ENCODE measurements at places on chromosomes 11 and 22. TPM values are rescaled to one million over a fixed set of nuclear protein-coding genes. Genes with fewer than 3 reads are reported as not detected.

MS4A8 gene
- polyA plus RNA-seq = not detected

OPCML gene
- polyA plus RNA-seq = 1.1 TPM

PIWIL4 gene
- polyA plus RNA-seq = 1.0 TPM

CYP2R1 gene
- 6.5 TPM for polyA plus RNA-seq

TIMP3 gene
- 484 TPM for polyA plus RNA-seq

EXPH5 gene
- 0.37 TPM for polyA plus RNA-seq

PNPLA5 gene
- polyA plus RNA-seq = 0.11 TPM

CLDN5 gene
- polyA plus RNA-seq = 0.05 TPM

CD59 gene
- polyA plus RNA-seq = 1,182 TPM

KDELR3 gene
- polyA plus RNA-seq = 278 TPM

- no peak for DNase-seq
These were observed 3.7 kb upstream of the COMT start for GRCh38 chr22:19937616-19938473.

DNA sequence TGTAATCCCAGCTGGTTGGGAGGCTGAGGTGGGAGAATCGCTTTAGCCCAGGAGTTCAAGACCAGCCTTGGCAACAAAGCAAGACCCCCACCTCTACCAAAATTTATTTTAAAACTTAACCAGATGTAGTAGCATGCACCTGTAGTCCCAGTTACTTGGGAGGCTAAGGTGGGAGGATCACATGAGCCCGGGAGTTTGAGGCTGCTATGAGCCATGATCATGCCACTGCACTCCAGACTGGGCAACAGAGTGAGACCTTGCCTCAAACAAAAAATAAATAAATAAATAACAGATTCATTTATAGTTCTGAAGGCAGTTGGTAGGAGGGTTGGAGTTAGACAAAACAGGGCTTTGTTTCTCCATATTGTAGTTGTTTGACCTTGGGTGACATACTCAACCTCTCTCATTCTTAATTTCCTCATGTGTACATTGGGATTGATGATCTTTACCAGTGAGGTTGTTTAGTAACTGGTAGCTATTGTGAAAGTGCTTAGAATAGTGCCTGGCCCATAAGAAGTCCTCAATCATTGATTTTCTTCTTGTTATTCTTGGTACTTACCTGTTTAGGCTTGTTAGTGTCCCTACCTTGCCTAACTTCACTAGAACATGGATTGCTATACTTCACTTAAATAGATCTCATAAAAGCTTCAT lies 79.1 kb downstream of the EMSY start:
- no peak for DNase-seq

GRCh38 chr11:86468169-86468568 lies 93.5 kb downstream of the CCDC81 start:
- no peak for DNase-seq

- DNase-seq = no peak
These were observed 18.2 kb downstream of the TTLL8 start for GRCh38 chr22:50039669-50040443.

DNA sequence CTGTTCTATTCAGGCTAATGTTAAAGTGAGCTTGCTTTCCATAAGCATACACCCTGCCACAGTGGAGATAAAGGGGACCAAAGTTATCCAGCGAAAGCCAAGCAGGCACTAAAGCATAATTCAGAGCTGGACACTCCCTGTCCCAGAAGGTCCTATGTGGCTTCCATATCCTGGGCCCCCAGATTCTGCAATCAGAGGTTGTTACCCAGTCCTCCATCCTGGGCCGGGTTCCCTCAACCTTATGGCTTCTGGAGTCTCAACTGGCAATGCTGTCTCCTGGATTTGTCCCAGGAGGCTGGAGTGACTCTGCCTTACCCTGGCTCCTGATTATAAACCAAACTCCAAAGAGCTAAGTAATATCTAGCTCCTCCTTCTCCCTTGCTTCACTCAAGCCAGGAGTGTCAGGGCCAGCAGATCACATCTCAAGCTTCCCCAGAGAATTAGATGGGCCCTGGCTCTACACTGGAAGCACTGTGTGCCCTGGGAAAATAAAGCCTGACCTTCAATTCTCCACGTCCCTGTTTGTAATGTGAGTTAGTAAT lies 14.0 kb upstream of the SMIM35 start:
- no peak for DNase-seq

- no peak for DNase-seq
These were observed 344.4 kb downstream of the CTTN start for GRCh38 chr11:70742553-70743291.

GRCh38 chr11:102603576-102603975 lies 21.6 kb downstream of the MMP20 start:
- DNase-seq = no peak

GRCh38 chr11:111729831-111730311 lies 36.3 kb downstream of the PPP2R1B start:
- no peak for DNase-seq

- DNase-seq = no peak
These were observed 184.4 kb upstream of the B3GAT1 start for GRCh38 chr11:134596404-134596803.

GRCh38 chr22:21948824-21949568 lies 3.7 kb downstream of the PPM1F start:
- DNase-seq = no peak

DNA sequence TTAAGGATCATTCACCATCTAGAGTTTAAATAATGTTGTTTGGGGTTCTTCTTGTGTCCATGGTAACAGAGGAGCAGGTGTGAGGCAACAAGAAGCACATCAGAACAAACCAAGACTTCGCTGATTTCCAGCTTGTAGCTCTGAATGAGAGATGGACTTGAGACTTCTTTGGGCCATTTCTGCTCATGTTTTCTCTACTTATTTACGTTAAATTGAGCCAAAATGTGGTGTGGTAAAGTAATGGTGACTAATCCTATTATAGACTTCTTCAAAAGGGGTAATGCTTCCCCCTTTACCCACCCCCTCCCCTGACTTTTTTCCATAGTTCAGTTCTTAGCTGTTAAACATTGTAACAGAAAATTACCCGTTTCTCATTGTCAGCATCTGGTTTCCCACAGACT lies 65.2 kb downstream of the CSTPP1 start:
- no peak for DNase-seq

GRCh38 chr22:21807544-21808529 lies 59.6 kb downstream of the MAPK1 start:
- DNase-seq = no peak

DNA sequence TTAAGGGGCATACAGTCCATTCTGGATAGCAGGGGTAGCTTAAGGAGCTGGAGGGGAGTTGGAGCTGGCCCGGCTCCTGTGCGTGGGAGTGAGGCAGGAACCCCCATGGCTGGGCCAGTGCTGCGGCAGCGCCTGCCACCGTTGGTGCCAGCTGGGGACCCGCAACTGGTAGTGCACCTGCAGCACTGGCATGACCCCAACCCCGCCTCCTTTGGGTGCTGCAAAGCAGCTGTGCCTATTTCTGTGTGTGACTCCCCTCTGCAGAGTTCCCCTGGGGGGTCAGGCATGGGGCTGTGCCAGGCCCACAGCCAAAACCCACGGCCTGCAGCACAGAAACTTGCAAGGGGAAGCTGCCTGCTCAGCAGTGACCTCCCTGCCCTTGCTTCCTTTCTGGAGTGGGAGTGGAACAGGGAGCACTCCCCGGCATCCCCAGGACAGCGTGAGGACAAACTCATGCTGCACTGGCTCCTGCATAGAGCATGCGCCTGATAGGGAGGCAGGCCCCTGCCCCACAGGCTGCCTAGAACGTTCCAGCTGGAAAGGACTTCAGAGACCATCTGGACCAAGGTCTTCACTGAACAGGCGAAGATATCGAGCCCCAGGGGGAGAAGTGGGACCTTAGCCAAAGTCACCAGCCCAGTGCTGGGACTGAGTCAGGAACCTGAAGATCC lies 26.2 kb upstream of the RAB1B start:
- no peak for DNase-seq

- DNase-seq = no peak
These were observed 23.2 kb upstream of the PDGFB start for GRCh38 chr22:39267974-39268373.

DNA sequence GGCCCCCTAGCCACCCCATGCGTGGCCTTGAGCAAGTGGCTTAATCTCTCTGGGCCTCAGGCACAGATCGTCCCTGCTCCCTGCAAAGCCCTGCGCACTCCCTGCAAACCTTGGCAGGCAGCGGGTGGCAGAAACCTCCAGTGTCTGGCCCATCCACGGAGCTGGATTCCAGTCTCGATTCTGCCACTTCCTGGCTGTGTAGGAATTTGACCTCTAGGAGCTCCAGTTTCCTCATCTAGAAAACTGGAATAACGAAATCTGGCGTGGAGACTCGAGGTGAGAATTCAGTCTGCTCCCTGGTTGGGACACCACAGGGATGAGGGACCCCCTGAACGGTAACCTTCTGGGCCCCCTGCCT lies 186.9 kb downstream of the MN1 start:
- DNase-seq = no peak

DNA sequence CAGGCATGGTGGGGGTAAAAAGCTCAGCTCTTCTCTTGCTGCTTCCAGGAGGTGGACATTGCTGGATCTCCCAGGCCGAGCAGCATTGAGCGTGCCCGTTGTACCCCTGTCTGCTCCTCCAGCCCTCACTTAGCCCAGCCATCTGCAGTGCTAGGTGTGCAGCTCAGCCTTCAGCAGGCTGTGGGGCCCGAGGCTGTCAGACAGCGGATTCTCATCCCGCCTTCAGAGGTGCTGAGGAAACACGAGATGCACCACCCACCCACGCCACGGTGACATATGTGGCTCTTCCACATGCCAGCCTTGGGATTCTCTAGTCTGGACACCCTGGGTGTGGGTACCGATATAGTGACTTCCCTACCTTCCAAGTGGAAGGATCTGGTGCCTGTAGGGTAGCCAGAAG lies 48.9 kb upstream of the NECTIN1 start:
- DNase-seq = no peak

GRCh38 chr11:56750190-56750589 lies 1.7 kb upstream of the OR9G4 start:
- DNase-seq = no peak

DNA sequence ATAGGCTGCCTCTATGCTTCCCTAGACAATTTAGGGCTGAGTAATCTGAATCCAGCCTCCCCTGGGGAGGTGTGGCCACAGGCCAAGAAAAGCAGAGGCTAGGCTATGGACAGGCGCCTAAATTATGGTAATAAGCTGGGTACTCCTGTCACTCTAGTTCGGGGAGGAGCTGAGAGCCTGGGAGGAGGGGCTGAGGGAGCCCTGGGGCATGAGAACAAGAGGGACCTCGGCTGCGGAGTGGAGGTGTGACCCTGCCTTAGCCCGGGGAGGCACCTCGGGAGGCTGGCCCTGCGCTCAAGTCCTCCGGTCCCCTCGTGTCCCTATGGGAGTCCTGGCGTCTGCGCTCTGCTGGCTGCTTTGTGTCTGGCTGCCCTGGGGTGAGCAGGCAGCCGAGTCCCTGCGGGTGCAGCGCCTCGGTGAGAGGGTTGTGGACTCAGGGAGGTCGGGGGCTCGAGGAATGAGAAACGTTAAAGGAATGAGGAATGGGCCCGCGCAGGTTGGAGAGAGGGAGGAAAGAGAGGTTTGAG lies at the start of gene OTOG:
Gene OTOG (plus strand): TSS at position 209 of the 527 bp plus-strand sequence. CDS start 114 bp downstream, at position 323.
- DNase-seq = no peak

DNA sequence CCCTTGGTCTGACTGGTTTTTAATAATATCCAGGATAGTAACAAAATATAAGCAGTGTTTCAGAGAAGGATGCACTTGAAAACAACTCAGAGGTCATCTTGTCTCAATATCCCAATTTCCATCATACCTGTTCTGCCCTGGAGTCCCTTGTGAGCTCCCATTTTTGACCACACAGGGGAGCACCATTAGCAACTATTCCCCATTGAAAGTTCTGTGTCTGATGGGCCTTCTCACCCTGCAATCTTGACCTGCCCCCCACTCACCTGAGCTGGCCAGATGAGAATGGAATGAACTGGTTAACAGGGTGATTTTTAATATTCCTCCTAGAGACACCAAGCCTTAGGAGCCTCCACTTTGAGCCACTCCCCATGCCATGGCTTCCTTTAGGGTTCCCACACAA lies 3.8 kb upstream of the CAPN5 start:
- DNase-seq = no peak

DNA sequence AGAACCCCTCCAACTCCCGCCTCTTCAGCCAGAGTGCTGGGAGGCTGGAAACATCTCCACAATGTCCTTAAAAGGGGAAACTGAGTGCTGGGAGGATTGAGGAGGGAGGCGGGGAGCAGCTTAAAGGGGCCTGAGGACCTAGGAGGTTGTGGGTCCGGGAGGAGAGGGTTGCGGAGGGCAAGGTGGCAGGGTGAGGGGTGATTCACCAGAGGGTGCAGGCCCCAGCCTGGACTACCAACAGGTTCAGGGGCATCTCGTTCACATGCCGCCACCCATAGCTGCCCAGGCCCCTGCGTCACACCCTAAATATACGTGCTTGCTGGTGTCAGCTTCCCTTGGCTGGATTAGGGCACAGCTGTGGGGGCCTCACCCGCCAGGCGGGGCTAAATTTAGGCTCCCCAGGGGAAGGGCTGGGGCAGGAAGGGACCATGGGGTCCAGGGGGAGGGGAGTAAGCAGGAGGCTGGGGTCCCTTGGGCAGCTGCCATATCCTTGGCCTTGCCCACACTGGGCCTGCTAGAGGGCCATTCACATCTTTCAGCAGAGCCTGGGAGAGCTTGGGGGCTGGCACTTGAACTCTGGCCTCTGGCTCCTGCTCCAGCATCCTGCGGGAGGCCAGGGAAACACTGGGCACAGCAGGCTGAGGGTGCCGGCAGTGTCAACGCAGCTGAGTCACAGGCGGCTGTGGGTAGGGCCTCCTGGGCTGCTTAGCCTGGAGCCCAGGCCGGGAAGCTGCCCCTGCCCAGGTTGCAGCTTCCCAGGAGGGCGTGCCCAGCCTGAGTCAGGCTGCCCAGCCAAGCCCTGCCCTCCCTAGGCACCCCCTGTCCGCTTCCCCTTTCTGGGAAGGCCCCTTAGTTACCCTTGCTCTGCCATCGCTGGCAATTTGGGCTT lies 1.3 kb downstream of the EHBP1L1 start:
- no peak for DNase-seq

Measured in AG04450 (cell line).